ENCODE measurements at places on chromosomes 5 and 9. TPM values are rescaled to one million over a fixed set of nuclear protein-coding genes. Genes with fewer than 3 reads are reported as not detected.

The FANCC gene
- total RNA-seq = 17.4 TPM

The FOXD1 gene
- total RNA-seq = 0.29 TPM

The ENTREP1 gene
- 16.8 TPM for total RNA-seq

The OLFM1 gene
- 21.5 TPM for total RNA-seq

The PCDHA12 gene
- total RNA-seq = 3.6 TPM

GRCh38 chr5:19314840-19315239 lies 673.2 kb downstream of the CDH18 start:
- DNase-seq = no peak

DNA sequence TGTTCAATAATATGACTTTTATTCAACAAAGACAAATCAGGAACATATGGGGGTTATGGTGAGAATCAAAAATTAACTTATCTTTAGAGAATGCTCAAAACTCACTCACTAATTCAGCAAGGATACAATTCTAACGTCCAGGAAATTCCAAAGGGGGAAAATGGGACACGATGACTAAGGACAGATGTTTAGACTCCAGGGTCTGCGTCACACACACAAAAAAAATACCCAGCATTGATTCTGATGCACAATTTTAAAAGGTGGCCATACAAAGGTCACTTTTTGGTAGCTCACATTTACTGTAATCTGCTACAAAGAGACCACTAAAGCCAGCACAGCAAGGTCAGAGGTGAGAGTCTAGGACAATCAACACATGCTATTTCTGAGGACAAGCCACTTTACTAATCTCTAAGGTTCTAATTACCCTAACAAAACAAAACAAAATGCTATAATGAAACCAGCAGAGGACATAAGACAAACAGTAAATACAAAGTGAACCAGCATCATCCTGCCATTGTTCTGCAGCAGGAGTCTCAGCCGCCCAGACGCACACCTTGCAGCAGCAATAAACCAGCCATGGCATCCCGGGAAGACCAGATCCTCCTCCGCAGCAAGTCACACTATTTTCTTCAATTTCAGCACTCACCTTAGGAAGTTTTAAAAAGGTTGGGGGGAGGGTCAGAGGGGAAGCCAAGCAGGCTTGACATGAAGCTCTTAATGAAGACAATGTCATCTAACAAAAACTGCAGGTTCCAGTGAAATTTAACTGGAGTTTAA lies 57.8 kb downstream of the TTC39B start:
- no peak for DNase-seq

DNA sequence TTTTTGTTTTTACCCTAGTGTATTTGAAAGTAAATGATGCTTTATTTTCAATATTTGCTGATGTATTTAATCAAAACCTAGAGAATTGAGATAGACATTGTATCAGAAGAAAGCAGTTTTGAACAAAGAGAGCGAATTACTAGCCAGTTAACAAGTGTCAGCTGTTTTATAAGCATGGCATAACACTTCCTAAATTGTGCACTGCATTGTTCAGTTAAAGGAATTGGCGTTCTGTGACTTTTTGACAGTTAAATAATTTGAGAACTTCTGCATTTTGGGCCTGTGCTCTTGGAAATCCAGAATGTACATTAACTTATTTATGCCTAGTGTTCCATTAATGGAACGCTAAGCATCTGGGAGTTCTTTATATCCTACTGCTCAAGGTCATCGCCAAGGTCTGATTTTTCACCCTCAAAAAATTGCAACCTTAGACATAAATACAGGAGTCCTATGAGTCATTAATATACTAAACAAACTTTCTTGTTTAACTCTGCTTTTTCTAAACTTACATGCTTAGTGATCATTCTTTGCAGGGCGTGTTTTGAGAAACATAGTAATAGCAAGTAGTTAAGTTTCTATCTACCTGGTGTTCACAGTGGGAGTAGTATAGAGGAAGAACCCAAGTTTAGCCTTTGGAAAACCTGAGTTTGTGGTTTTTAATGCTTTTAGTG lies 31.1 kb downstream of the RASA1 start:
- DNase-seq = no peak

GRCh38 chr5:35274839-35275509 lies 44.7 kb upstream of the PRLR start:
- no peak for DNase-seq

GRCh38 chr9:129138144-129138462 lies 26.9 kb downstream of the PTPA start:
- no peak for DNase-seq

DNA sequence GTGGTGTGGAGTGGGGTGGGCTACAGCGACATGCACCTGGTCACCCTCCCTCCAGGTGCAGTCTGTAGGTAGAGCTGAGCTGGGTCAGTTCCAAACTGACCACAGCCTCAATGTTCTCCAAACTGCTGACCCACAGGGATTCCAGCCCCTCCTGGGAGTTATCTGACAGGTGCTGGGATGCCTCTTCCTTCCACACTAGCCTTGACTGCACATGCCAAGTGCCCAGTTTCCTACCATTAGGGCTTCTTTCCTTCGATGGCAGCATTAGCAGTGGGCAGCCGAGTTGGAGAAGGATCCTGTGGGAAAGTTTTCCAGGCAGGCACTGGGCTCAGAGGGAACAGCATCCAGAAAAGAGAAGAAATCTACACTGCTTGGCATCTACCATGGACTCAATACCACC lies 64.0 kb upstream of the GABRP start:
- DNase-seq = no peak

DNA sequence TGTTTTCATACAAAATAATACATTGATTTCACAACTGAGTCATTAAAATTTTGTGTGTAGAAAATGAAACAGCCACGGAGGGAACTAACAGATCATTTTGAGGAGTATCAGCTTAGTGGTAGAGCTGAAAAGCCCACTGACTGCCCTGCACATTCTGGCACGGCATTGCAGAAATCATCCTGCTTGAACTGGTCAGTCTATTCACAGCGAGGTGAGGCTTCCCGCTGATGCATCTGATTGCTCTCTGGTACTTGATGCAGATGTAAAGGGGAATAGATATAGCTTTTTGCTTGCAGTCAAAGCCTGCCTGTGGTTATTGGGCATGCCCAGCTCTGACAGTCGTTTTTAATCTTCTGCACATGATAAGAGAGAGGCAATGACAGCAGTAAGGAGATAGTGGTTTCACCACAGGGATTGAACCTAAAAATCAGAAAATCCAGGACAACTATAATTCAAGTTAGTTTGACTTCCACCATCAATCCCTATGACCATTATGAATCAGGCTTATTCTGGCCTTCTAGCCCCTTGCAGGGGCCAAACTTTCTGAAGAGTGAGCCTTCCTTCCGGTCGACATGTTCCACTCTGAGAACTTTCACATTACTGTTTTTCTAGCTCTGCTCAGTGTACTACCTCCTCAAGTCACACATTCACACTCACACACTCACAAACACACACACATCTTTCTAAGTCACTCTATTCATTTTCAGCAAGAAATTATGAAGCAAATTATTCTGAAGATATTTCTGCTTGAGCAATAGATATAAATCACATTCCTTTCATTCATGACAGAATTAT lies 782.8 kb upstream of the NUDT12 start:
- no peak for DNase-seq

GRCh38 chr5:156134216-156134615 lies 192.7 kb upstream of the SGCD start:
- DNase-seq = no peak

- no peak for DNase-seq
Measured at GRCh38 chr5:98318386-98318785, 455.1 kb upstream of the RGMB start.

- no peak for DNase-seq
Measured at GRCh38 chr5:169006842-169007790, 293.8 kb downstream of the SLIT3 start.

All from left lung (tissue), 14 donors.